Mammary epithelial cell (primary cell): ENCODE measurements at places on chromosomes 12 and 14. TPM values are rescaled to one million over a fixed set of nuclear protein-coding genes. Genes with fewer than 3 reads are reported as not detected.

Gene CD163L1
- 0.14 TPM for polyA plus RNA-seq

Gene KRT4
- polyA plus RNA-seq = not detected

Gene APOF
- not detected for polyA plus RNA-seq

Gene NAV3
- 11.2 TPM for polyA plus RNA-seq

Gene MYH6
- polyA plus RNA-seq = not detected

Gene NGB
- 0.16 TPM for polyA plus RNA-seq

DNA sequence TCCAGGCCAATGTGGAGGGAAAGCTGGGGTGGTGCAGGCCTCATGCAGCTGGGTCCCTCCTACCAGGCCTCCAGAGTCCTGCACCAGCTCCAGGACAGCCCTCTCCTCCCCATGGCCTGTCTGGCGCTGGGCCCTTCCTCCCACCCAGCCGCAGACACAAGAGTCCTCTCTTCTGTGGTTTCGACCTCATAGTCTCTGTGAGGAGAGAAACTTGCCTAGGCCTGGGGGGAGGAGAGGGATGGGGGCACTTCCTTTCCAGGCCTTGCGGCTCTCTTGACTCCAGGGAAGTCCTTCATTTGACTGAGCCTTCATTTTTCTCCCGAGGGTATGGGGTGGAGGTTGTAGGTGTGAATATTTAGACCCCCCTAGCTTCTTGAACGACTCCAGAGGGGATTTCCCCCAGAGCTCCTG is 2.3 kb downstream of the MMP14 start:
- peak; percentile 79 for DNase-seq

DNA sequence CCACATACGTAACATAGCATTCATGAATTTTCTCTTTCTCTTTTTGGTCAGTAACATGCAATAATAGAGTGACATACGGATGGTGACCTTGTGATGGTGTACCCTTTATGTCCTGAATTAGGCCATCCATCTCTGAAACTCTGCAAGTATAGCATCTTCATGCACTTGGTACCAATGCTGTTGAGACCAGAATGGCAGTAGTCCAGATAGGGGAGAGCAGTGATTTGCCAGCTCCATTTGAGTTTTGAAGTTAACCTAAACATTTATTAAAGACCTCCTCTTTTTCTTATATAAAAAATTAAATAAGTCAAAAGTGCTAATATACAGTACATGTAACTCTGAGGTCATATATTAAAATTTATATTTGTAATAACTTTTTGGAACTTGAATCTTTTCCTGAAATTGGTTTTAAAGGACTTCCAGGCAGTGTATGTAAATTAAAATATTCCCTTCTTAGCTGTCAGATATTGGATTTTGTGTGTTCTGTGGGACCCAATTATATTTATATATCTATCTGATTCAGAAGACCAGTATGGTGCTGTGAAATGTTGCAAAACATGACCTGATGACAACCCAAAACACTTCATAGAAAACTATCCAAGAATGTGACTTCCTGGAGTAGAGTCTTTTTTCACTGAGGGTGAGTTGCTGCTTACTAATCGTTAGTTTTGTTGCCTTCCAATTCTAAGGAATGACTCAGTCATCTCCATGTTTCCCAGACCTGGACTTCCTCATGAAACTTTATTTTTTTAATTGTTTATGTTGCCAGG is 3.5 kb downstream of the ELK3 start:
- peak; percentile 97 for DNase-seq

DNA sequence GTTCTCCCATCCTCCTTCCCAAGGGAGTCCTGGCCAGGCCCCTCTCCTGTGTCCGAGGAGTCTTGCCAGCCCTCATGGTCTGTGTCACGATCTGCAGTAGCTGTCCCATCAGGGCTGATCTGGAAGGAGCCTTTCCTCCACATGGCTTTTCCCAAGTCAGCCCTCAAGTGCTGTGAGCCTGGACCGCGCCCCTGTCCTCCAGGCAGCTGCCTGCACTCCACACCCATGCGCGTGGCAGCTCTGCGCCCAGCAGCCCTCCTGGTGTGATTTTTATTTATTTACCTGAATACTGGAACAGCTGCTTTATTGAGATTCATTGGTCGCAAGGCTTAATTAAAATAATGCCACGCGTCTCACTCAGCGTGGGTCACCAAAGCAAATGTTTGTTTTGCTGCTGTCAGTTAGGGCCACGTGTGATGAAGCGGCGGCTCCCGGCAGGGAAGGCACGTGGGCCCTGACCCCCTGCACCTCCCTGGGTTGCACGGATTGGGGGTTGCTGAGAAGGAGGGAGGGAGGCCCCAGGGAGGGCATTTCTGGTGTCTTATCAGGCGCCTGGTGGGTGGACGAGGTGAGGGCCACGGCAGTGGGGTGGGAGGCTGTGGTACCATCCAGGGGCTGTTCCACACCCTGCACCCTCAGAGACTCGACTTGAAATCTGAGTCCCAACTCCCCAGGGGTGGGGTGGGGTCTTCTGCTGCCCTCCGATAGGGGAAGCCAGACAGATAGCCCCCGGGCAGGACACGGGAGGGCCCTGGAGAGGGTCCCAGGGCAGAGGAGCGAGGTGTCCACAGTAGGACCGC is 206.3 kb upstream of the C14orf180 start:
- no peak for DNase-seq

- no peak for DNase-seq
These were observed 27.8 kb upstream of the ABCD2 start for GRCh38 chr12:39647383-39647782.

DNA sequence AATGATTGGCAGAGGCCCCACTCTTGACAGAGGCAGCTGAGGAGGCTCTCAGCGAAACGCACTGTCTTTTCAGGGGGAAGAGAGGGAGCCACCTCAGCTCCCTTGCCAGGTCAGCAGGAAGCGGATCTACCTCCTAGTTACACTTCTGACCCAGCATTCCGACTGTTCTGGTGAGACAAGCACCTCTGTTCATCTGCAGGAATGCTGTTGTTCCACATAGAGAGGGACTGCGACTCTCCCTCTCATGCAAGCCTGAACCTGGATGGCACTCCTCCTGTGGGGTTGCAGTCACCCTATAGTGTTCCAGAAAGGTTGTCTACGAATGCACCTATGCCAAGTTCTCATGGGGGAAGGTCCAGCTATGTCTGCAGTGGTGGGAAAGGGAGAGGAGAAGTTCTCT is 37.1 kb upstream of the AEBP2 start:
- no peak for DNase-seq

- no peak for DNase-seq
These were observed 179.9 kb upstream of the EEA1 start for GRCh38 chr12:93108985-93109384.

DNA sequence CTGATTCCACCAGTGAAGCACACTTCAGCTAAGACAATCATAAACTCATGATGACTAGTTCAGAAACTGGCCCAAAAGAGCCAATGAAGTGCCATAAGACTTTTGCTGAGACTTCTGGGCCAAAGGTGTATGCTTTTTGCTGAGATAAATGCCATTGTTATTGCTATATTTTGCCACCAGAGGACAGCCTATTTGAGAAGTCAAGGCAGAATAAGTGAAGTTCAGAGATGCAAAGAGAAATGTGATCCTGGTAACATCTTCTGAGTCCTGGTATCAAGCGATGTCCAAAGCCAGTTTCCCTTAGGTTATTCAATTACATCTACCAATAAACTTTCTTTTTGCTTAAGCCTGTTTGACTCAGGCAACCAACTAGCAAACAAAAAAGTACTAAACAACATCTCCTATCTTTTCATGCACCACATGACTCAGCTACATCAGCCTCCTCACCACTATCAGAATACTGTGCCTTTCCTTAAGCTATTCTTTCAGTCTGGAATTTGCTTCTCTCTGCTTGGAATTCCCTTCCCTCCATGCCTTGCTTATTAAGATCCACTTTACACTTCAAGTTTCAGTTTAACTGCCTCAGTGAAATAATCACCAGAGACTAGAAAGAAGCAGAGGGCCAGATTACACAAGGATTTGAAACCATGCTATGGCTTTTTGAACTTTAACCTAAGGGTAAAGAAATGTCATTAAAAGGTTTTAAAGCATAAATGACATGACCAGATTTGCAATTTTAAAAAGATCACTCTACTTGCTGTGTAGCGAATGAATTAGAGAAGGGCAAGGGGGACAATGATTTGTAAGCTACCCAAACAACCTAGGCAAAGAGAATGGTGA is 14.0 kb downstream of the CRY1 start:
- peak; percentile 44 for DNase-seq

DNA sequence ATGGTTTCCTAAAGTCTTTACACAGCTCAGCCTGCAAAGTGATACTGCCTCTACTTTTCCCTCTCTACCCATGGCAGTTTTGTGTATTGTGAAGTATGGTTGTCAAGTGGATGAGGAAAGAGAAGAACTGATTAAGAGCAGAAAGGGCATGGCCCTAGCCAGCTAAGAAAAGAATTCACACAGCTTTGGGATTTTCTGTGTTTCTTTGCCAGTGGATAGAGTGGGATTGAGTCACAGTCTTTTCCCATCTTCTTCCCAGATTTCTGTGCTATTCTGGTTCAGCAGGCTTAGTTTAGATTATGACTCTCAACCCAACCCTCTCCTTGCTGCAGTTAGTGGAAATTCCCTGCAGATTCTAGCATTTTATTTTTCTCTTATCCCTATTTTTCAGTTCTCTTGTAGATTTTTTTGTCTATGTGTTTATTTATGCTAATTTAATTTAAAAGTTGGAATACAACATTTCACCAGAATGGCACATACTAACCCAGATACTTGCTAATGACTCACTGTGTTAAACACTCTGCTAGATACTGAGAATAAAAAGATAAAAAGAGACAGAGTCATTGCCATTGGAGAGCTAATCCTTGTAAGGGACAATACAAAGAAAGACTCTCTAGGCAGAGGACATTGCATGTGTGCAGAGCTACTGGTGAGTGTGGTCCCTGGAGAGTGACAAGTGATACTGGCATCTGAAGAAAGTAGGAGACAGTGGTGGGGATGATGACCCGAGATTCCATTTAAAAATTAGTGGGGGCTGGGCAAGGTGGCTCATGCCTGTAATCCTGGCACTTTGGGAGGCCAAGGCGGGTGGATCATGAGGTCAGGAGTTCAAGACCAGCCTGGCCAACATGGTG is 106.3 kb downstream of the ST8SIA1 start:
- DNase-seq = peak; percentile 12

DNA sequence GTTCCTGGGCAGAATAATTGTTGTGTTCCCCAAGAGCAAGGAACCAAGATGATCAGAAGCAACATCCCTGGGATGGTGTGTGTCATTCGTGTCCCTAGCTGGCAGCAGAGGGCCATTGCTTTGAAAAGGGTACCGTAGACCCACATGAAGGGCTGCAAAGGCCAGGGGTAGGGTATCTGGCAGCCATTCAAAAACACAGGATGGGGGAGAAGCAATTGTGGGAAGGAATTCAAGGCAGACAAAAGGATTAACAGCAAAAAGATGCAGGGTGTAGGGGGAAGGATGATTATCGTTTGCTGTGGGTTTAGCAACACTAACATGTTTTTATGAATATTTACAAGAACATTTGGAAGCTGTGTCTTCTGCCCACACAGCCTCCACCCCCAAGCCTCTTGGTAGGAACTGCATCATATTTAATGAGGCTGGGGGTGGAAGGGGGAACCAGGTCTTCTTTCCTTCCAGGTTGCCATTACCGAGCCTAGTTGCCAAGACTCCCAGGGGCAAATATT is 169.0 kb upstream of the G2E3 start:
- DNase-seq = no peak

DNA sequence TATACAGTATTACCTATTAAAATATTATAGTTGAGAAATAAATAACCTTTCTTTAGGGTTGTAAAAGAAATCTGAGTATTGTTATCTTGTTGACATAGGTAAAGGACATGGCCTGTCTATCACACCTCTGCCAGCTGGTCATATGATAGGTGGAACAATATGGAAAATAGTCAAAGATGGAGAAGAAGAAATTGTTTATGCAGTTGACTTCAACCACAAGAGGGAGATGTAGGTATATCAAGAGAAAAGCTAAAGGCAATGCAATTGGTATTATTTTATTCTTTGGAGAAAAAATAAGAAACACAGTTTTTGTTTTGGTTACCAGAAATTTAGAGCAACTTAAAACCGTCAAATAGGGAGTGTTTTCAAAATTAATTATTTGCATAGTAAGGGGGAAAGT is 13.5 kb downstream of the CPSF2 start:
- peak; percentile 4 for DNase-seq

- peak; percentile 80 for DNase-seq
These were observed 37.7 kb upstream of the FOXJ2 start for GRCh38 chr12:7994731-7995205.

DNA sequence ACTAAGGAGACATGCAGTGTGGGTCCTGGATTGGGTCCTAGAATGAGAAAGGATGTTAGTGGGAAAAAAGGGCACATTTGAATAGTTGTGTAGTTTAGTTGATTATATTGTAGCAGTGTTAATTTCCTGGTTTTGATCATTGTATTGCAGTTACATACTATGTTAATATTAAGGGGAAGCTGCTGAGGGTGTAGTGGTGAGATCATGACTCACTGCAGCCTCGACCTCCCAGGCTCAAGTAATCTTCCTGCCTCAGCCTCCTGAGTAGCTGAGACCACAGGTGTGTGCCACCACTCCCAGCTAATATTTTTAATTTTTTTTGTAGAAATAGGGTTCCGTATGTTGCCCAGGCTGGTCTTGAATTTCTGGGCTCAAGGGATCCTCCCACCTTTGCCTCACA is 21.7 kb downstream of the BORCS5 start:
- DNase-seq = no peak

GRCh38 chr14:100140452-100141078 is 18.9 kb downstream of the DEGS2 start:
- DNase-seq = no peak

DNA sequence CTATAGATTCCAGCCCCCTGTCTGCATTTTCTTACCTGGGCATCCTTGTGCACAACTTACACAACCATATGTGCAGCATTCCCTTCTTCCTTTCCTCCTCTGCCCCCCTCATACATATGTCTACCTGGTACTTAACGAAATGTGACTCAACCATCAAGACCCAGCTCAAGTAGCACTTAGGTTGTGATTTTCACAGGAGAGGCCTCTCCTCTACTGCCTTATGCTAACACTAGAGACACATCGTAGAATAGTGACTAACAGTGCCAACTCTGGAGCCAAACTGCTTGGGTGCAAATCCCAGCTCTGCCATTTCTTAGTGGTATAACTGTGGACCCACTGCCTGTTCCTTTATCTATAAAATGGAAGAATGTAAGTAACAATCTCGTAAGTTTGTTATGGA is 24.1 kb upstream of the PLEKHA5 start:
- no peak for DNase-seq

DNA sequence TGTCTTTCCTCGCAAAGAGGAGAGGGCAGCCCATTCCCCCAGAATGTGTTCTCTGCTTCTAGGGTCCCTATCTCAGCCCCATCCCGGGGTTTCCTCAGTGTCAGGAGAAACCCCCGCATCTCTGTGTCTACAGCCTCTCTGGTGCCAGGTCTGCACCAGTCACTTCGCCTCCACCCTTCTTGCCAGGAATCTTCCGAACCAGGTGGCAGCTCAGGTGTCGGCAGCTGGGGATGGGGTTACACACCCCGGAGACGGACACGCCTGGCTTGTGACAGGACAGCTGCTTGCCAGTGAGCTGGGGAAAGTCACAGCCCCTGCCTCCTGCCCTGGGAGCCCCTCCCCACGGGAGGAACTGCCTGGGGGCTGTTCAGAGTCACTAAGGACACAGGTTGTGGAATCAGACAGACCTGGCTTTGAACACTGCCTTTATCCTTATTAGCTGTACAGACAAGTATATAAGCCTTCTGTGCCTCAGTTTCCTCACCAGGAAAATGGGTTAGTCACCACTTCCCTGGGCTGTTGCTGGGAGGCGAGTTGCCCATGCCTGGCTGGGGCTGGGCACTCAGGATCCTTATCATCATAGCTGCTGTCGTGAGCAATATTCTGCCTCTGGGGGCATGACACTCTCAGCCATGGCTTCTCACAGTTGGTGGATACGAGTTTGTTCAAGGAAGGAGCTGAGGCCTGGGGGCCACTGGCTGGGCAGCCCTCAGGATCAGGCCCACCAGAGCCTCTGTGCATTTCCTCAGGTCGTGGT is 10.8 kb downstream of the HIP1R start:
- DNase-seq = no peak

- DNase-seq = peak; percentile 3
These were observed 13.4 kb downstream of the AKAP5 start for GRCh38 chr14:64478634-64479250.
